ENCODE measurements at places on chromosomes 13 and 19.
A peak's percentile ranks its signal among the peaks of the same experiment; 100 is the strongest.

- DNase-seq = no peak
Measured at GRCh38 chr13:99388334-99388923, 81.2 kb upstream of the GPR183 start.

GRCh38 chr19:30923096-30923495 lies 426.1 kb downstream of the TSHZ3 start:
- DNase-seq = no peak

GRCh38 chr13:87684850-87685742 lies 13.9 kb downstream of the SLITRK5 start:
- no peak for DNase-seq

GRCh38 chr13:110228936-110229904 lies 77.7 kb downstream of the COL4A1 start:
- no peak for DNase-seq

DNA sequence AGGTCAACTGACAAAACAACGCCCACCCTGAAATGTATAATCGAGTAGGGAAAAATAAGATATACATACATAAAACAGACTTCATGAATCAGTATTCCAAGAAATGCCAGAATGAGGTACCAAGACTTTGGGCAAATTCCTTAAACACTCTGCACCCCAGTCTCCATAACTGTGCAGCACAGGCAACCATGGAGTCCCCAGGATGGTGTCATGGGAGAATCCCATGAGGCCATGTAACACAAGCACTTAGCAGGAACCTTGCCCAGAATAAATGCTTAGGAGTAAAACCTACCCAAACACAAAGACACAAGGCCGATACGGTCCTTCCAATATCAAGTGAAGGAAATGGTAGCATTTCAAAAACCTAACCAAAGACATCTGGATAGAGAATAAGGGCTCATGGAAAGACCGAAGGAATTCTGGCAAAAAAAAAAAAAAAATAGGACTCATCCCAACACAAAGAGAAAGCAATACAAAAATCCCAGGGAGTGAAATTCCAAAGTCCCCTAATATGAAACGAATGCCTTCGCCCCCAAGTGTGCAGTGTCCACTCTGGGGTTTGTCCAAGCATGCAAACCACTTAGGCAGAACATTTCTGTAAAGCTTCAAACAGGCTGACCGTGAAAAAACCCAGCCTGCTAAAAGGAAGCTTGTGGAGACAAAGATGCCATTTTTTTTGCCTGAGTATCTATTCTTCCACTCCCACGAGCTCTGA lies 11.1 kb downstream of the ZC3H4 start:
- no peak for DNase-seq

DNA sequence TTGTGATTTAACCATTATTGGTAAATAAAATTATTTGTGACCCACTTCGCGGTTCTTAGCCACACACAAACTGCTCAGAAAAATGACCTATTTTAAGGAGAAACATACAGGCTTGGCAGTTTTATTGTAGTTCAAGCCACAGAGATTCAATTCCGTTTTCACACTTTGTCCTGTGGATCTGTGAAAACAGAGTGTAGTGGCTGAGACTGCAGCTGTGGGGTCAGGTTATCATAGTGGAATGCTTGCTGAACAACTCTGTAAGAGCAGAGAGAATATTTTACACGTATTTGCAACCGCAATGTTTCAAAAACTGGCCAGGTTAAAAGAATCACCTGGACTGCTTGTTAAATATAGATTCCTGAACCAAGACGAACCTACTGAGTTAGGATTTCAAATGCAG lies 292.5 kb downstream of the GPC5 start:
- no peak for DNase-seq

- DNase-seq = peak; percentile 48
Measured at GRCh38 chr19:18596752-18597157, 8.2 kb downstream of the REX1BD start.

GRCh38 chr19:41912899-41913537 lies 15.2 kb downstream of the ERFL start:
- no peak for DNase-seq

GRCh38 chr13:95222733-95223018 lies 78.6 kb downstream of the ABCC4 start:
- DNase-seq = no peak

- DNase-seq = no peak
Measured at GRCh38 chr13:61179741-61180140, 235.9 kb downstream of the PCDH20 start.

GRCh38 chr13:20136781-20137703 lies 23.8 kb downstream of the GJA3 start:
- peak; percentile 69 for DNase-seq

DNA sequence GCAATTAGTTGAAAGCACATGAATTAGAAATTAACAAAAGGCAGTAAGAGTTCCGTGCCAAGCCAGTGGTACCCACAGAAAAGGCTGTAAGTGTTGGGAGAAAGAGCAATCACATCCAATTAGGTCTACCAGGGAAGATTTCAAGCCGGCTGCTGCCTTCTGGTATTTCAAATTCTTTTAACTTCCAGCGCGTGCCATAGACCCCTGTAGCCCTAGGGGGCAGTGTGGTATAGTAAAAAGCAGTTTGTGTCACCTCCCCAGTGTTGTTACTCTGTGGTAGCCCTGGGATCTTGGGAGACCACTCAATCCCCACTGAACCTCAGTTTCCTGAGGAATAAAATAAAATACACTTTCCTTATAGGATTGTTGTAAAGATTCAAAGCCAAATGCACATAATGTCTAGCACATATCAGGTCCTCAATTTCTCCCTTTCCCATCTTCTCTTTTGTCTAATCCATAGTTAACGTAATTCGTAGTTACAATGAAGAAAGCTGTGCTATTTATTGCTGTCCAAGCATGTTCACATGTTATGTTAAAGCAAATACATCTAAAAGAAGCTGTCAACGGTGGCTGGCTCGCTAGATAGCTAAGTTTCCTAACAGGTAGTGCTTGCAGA lies 230.2 kb downstream of the TDRD3 start:
- peak; percentile 52 for DNase-seq

DNA sequence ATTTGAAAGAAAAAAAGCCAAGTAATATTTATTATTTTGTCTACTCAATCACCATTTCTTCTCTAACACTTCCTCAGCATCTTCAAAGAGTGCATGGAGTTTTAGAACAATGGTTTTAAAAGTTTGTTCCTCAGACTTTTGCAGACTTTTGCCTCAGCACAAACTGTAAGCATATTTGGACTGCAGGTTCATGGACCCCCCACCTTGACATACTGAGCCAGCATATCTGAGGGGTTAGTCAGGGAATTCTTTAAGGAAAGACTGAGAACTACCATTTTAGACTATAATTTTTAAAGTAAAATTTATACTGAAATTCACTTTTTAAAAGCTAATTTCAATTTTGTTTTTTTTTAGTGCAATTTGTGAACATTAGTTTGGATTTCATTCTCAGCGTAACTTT lies 1676.8 kb upstream of the PCDH20 start:
- no peak for DNase-seq

GRCh38 chr19:11019824-11020223 lies 59.0 kb downstream of the SMARCA4 start:
- no peak for DNase-seq

GRCh38 chr13:111046590-111047141 lies 68.4 kb upstream of the ARHGEF7 start:
- DNase-seq = no peak

- no peak for DNase-seq
Measured at GRCh38 chr13:31469377-31469776, 269.6 kb downstream of the B3GLCT start.

DNA sequence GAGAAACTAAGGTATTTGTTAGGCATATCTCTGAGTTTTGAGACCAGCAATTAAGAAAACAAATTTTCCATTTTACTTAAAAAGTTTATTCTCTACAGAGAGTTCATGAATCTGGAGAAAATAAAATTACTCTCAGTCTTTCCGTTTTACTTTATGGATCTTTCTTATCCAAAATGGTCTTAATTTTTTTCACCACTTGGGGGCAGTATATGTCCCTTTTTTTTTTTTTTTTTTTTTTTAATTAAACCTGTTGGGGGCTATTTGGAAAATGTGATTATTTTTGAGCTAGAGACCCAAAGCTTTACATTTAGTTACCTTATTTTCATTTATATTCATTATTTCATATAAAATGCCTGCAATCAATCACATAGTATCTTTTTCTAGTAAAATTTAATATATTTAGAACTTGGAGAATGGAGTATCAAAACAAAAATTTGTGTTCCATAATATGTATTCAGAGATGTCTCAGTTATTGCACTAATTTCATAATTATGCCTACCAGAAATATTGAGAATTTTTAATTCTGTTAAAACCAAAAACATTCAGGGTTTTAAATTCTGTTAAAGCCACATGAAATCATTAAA lies 27.1 kb downstream of the PIBF1 start:
- peak; percentile 71 for DNase-seq

DNA sequence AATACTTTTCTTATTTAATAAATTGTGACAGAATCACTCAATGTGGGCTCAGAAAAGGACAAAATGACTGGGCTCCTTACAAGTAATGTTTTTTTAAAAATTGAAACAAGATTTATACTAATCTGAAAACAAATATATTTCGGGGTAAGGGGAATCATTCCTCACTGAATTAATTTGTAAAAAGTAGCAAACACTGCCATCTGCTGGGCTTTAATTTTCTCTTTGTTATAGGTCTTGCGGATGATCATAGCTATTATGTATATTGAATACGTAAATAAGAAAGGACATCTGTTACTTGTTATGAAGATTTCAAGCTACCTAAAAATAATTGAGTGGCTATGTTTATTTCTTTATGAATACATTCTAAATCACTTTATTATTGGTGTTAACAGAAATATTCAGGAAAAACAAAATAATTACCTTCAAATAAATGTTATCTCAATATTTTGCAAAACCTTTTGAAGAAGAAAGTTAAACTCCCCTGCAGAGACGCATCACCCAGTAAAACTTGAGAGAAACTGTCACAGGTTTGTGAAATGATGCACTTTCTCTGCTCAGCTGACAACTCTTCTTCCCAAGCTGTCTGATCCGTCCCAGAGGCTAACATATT lies 17.8 kb upstream of the ENOX1 start:
- peak; percentile 89 for DNase-seq

Measured in HT-29 (cell line).